ENCODE measurements at places on chromosomes 2 and 18.
A peak's percentile ranks its signal among the peaks of the same experiment; 100 is the strongest.

GRCh38 chr2:112690853-112691401, 29.9 kb upstream of the NT5DC4 start:
- peak; percentile 51 for DNase-seq

DNA sequence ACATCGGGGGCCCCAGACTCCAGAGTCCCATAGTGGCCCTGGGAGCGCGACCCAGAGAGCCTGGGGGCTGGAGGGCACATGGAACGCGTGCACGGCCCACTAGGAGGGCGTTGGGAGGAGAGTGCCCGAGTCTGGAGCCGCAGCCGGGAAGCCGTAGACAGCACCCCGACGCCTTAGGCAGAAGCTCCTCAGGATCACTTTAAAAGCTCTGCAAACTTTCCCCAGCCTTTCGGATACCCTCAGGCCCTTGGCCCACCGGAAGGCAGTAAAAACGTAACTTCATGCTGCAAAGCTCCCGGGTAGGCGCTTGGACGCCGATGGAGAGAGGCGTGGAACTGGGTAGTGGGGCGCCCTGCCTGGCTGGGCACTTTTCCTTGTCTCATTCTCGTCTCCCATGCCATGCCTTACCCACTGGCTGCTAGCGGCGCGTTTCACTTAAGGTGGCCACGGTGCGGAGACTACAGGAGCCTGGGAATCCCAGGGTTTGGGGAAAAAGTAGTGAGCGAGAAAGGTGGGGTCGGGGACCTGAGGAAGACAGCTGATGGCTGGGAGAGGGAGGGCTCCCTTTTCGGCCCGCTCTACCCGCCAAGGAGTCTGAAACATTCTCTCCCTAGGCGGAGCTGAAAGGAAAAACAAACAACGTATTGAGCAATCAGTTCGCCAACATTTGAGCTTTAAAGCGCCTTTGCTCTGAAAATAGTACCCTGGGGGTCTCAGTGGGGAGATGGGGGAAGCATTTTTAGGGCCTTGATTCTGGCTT, 141.8 kb downstream of the MEIS1 start:
- DNase-seq, result no peak

DNA sequence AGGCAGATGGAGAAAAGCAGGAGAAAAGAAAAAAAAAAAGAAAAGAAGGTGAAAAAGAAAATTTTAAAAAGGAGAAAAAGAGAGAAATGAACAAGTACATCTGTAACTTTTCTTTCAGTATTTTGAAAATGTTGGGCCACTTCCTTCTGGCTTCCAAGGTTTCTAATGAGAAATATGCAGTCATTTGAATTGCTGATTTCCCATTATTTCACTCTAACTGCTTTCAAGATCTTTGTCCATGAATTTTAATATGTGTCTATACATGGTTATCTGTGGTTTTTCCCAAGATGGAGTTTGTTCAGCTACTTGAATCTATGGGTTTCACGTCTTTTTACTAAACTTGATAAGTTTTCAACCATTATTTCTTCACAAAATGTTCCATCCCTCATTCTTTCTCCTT, 14.3 kb upstream of the MPP4 start:
- DNase-seq, result no peak

DNA sequence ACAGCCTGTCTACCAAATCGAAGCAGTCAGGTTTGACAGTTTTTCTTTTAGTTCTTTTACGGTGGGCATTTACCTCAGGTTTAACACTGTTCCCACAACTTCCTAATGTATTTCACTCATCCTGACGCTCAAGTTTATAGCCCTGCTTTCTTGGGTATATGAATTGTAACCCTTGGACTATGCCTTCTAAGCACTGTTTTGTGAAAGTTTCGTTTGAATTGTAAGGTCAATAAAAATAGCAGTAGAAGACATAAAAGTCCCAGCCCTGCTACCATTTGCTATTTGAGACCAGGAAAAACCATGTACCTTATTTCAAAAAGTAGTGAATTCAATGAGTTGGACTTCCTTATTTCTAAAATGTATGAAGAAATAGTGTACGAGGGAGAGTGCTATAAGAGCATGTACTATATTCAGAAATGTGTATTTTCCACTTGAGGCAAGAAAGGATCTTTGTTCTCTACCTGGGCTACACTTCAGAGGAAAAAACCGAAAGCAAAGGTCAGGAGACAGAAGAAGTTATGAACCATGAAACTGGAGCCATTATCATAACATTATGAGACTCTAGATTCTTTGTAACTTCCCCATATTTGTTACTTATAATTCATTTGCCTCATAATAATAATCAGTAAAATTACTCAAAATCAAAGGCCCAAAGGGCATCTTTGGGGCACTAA, 1.9 kb upstream of the ZC3H15 start:
- DNase-seq, result no peak

- DNase-seq, result no peak
These were observed 56.0 kb upstream of the ACAA2 start for GRCh38 chr18:49869354-49869753.

- DNase-seq, result no peak
These were observed 8.9 kb upstream of the SESTD1 start for GRCh38 chr2:179273461-179273962.

DNA sequence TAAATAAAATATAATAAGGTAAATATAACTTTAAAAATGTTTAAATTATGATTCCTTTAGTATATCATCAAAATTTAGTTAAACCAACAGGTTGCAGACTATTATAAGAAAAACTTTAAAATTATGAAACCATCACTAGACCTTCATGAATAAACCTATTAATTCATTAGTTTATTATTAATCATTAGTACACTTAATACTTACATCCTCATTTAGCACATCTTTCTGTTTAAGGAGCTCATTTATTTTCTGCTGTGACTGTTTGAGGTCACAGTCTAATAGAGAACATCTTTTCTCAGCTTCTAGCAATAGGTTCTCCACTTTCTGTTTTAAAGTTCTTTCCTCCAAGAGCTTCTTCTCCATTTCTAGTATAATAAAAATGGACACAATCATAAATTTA, 52.8 kb downstream of the SLC66A3 start:
- no peak for DNase-seq

DNA sequence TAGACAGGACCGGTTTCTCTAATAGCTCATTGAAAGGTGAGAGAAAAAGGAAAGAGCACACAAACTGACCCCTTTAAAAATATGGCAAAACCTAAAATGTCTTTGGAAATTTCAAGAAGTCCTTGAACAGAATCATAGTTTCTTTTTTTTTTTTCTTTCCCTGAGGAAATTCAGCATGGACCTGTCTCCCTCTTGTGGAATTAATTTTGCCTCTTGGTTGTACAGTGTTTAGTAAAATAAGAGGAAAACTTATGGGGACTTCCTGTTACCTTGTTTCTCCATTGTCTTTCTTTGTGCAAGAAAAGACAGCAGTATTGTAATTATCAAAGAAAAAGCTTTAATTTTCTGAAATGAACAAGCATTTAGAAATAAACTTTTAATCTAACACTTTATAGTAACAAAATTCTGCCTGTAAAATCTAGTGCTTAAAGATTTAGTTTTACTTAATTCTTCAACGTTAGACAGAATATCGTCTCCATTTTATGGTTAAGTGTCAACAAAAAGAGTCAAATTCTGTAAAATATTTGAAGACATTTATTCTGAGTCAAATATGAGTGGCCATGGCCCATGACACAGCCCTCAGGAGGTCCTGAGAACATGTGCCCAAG, 176.3 kb upstream of the NABP1 start:
- DNase-seq, result no peak

DNA sequence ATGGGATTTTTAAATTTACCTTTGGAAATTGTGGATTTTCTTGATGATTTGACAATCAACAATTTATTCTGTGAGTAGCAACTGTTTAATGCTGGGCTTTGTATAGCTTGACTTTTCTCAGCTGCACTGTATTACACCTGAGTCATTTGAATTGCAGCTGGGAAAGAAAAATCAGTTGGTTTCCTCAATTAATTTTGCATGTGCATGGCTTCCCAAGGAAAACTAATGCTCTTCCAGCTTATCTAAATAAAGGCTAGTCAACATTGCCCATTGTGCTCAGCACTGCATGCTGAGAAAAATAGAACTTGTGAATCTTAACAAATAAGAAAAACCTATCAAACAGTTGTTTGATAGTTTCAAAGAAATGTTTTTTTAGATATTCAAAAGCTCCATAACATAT, 268.3 kb upstream of the CDH20 start:
- DNase-seq, result no peak

DNA sequence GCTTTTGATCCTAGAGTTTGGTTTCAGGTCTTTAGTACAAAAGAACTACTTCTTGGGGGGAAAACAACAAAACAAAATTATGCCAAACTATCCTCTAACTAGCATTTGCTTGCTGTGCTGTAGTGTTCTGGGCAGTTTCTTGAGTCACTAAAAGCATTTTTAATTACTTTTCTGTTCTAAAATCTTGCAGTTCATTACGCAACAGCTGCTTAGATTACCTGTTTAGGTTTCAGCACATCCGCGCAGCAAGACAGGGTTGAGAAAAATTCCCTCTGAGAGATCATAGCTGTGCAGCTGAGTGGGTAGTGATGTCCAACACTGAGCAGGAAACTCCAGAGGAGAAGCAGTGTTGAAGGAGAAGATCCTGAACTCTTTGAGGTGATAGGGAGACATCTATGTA, 9.0 kb downstream of the DAW1 start:
- DNase-seq, result no peak

GRCh38 chr2:63049211-63049969, 1.2 kb upstream of the OTX1 start:
- no peak for DNase-seq

DNA sequence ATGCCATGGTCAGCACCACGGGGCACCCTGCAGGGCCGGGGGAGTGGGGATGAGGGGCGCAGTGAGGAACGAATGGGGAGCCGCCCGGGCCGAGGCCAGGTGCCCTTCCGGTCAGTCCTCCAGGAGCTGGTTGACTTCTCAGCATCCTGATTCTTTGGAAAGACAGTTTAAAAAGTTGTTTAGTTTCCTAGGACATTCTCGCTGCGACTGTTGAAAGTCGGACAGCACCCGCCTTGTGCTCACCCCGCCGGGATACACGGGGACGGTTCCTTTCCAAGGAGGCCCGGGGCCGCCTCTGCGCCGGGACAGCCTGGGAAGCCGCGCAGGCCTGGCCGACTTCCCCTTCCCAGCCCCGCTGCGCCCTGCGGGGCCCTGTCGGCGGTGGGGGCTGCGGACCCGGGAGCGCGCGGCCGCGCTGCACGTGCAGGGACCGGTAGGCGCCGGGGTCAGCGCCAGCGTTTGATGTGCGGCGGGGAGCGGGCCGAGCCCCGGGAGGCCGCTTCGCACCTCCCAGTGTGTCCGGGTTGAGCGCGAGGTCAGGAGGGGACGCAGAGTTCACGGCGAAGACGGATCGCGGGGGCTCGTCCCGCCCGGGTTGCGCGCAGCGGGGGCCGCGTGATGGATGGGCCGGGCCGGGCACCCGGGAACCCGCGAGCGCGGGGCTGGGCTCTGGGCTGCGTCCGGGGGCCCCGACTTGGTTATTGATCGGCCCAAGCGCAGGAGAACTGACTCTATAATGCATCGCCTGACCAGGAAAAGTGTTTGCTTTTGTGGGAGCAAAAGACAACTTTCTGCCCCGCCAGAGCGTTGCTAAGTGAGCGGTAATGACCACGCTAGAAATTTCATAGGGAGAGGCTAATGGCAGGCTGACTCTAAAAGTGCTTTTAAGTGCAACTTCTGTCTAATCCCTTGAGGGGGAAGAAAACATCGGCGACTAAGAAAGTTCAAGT, 28.0 kb upstream of the SMIM21 start:
- DNase-seq, result no peak

- no peak for DNase-seq
These were observed 57.2 kb downstream of the LRRTM1 start for GRCh38 chr2:80247339-80247738.

DNA sequence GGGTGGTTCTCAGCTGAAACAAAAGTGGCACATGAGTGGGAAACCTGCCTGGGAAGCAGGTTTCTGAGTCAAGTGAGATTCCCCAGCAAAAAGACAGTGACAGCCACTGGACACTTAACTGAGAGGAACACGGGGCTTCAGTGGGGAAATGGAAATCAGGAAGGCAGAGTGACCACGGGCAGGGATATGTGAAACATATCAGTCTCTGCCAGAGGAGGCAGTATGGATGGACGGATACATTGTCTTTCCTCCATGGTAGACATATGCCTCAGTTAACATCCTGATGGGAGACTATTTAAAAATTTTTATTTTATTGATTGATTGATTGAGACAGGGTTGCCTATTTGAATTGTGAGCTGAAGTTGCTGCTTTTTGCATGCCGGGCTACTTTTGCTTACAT, 292.1 kb downstream of the NBAS start:
- no peak for DNase-seq

- DNase-seq, result no peak
These were observed 88.3 kb downstream of the ETAA1 start for GRCh38 chr2:67485431-67485830.

- no peak for DNase-seq
These were observed 27.8 kb upstream of the COL6A3 start for GRCh38 chr2:237441605-237442274.

DNA sequence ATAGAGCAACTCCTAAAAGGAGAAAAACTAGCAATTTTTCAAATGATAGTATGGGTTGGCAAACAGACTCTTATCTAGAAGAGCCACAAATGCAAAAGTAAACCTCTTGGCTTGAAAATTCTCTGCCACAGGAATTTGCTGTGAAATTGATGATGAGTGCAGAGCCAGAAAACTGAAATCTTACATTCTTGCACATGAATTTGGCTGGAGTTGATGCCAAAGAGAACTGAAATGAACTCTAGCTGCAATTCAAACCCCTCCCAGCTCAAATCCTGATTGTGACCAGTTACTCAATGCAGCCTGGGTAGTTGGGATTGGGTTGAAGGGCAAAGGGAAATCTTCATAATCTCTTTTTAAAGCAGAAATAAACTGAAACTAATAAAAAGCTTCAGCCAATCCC, 266.6 kb downstream of the PDE11A start:
- DNase-seq, result no peak

All from stimulated activated CD8-positive, alpha-beta memory T cell treated with anti-CD3 and anti-CD28 coated beads, Interleukin-15, amount 100 ng/mL, for 48 hours (primary cell).